ENCODE measurements at places on chromosomes 2 and 18.

GRCh38 chr2:159409116-159409800 lies 122.8 kb upstream of the WDSUB1 start:
- no peak for DNase-seq

GRCh38 chr2:239789711-239790110 lies 235.4 kb downstream of the NDUFA10 start:
- no peak for DNase-seq

DNA sequence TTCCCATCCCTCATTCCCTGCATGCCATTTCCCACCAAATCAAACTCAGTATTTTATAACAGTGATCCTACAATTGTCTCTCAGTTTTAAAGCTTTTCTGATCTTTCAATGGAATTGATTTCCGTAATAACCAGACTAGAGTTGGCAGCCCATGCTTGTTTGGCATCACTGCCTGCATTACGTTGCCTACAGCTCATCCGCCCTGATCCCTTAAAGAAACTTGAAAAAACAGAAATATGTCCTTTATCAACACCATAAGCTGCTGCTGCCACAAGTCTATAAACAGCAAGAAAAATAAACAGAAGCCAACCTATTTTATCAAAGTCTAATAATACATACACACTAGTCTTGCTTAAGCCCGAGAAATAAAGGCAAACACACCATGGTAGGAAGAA lies 331.0 kb downstream of the METTL4 start:
- no peak for DNase-seq

DNA sequence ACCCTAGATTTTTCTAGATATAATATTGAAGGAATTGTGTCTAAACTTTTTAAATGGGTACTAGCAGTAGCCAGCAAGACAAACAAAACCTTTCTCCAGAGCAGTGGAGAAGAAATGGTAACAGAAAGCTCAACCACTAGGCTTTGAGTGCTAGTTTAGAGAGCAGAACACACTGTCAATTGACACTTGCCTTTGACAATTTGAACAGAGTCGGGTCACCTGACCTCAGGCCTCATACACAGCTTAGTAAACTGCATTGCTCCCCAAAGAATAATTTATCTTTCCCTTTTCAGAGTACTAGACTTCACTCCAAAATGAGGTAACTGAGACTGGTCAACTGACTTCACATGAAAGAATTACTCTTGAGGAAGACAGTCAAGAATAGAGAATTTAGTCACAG lies 48.6 kb downstream of the FIGN start:
- DNase-seq: no peak

DNA sequence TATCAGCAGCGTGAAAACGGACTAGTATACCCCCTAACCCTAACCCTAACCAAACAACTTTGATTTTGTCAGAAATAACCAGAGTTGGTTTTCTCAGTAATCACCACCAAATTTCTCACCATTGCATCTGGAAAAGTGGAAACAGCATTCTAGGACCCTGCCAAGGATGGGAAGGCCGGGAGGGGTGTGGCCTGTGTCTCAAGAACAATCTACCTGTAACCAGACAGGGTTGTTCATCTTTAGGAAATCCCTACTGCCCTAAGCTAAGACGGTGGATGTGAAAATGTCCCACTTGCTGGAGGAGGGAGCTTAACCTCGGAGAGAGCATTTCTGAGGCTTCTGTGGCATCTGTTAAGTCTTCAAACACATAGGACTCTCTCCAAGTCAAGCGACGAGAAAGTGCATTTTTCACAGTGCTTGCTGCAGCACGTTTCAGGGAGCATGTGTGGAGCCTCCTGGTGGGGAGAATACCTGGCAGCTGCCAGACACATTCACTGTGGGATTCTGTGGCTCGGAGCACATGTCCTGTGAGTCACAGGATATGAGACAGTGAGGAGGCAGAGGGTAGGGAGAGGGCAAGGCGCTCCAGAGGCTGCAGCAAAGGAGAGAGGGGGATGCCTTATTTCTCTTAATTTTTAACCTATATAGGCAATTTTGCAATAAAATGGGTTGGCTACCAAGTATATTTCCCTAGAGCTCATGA lies 207.5 kb downstream of the SPP2 start:
- peak; percentile 61 for DNase-seq

GRCh38 chr18:70377857-70378701 lies 89.2 kb downstream of the SOCS6 start:
- no peak for DNase-seq
